H9 (cell line): ENCODE measurements at places on chromosomes 2 and 18. TPM values are rescaled to one million over a fixed set of nuclear protein-coding genes. Genes with fewer than 3 reads are reported as not detected.
A peak's percentile ranks its signal among the peaks of the same experiment; 100 is the strongest.

DNA sequence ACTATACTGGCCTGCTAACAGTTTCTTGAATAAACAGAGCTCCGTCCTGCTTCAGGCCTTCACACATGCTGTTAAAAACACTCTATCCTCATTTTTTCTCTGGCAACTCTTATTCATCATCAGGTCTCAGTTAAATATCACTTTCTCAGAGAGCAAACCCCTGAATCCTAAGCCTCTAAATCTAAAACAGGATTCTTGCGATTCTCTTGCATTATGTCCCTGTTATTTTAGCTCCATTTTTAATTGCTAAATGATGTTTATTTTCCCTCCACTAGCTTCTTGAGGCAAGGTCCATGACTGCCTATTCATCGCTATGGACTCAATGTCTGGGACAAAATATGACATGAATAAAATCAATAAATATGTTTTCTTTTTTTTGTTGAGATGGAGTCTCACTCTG, 190.7 kb upstream of the SMAD7 start:
- no peak overlapping the region for H3K27ac ChIP-seq
- DNase-seq, result no peak
- H3K4me3 ChIP-seq, result no peak overlapping the region
- no peaks in the 10 kb centered on the region for H3K4me1 ChIP-seq
- H3K36me3 ChIP-seq, result no peaks in the 10 kb centered on the region

- no peaks in the 10 kb centered on the region for H3K27me3 ChIP-seq
- H3K4me3 ChIP-seq, result no peak overlapping the region
- no peak for DNase-seq
- no peak overlapping the region for H3K27ac ChIP-seq
- no peaks in the 10 kb centered on the region for H3K36me3 ChIP-seq
- no peaks in the 10 kb centered on the region for H3K4me1 ChIP-seq
These were observed 23.6 kb downstream of the KCNE4 start for GRCh38 chr2:223075301-223076270.

GRCh38 chr2:10931710-10932255, 20.0 kb downstream of the KCNF1 start:
- H3K4me1 ChIP-seq, result peaks cover 5% of the 10 kb centered on the region; the same call in 1 of the 2 replicates
- DNase-seq, result no peak
- H3K27ac ChIP-seq, result no peak overlapping the region
- H3K27me3 ChIP-seq, result no peaks in the 10 kb centered on the region
- H3K4me3 ChIP-seq, result no peak overlapping the region
- no peaks in the 10 kb centered on the region; the same call in 2 of the 3 replicates for H3K36me3 ChIP-seq

- no peak for DNase-seq
- no peaks in the 10 kb centered on the region for H3K4me1 ChIP-seq
- no peaks in the 10 kb centered on the region for H3K36me3 ChIP-seq
- no peak overlapping the region for H3K27ac ChIP-seq
These were observed 743.7 kb upstream of the HS6ST1 start for GRCh38 chr2:129062146-129062912.

- H3K4me1 ChIP-seq, result no peaks in the 10 kb centered on the region; the same call in 1 of the 2 replicates
- no peaks in the 10 kb centered on the region for H3K36me3 ChIP-seq
- H3K27ac ChIP-seq, result no peak overlapping the region
- no peak overlapping the region for H3K4me3 ChIP-seq
These were observed 1069.2 kb upstream of the CHAC2 start for GRCh38 chr2:52698408-52698807.

DNA sequence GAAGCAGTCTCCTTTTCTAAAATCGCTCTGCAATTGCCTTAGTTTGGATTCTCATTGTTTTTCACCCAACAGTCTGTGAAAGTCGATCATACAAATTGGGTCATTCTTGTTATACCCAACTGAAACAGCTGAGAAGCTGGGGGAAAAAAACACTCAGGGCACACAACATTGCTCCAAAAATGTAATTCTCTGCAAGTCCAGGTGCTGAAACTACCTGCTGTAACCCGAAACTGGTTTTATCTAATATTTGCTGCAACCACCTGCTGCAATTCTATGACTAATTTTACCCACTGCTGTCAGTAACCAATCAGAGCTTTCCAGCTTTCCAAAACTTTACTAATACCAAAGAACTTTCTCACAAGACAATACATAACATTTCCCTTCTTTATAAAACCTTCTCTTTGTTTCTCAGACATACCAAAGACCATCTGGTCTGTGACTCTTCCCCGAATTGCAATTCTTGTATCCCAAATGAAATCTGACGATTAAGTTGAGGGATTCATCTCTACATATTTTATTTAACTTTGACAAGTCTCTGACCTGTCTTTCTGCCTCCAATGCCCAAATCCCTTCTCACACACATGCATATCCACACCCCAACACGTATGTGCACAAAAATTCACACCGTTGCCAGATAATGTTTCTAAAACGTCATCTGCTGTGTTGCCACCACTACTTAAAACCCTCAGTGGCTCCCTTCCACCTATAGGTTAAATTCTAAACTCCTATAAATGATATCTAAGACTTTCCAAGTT, 198.3 kb downstream of the PIEZO2 start:
- DNase-seq, result no peak
- H3K36me3 ChIP-seq, result peaks cover 9% of the 10 kb centered on the region
- H3K4me3 ChIP-seq, result no peak overlapping the region
- no peak overlapping the region for H3K27ac ChIP-seq
- H3K27me3 ChIP-seq, result no peaks in the 10 kb centered on the region

DNA sequence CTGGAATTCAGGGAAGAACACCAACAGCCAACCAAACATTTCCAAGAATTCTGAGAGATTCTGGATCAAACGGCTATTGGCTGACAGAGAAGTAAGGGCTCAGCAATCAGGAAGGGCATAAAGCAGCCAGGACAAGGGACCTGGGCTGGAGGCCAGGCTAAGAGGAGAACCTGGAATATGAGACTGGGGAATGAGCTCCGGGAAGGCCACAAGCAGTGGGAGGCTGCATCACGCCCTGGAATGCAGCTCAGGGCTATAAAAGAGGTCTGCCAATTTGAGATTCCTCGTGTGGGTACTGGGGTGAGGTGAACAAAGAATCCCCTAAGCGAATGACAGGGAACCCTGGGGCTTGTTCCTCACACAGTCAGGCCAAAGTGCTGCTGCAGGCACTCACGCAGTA, 60.4 kb downstream of the ANO7 start:
- H3K27ac ChIP-seq, result no peak overlapping the region
- H3K36me3 ChIP-seq, result peaks cover 95% of the 10 kb centered on the region
- H3K4me1 ChIP-seq, result no peaks in the 10 kb centered on the region
- no peak for DNase-seq

GRCh38 chr2:100703739-100704138, 116.2 kb upstream of the NPAS2 start:
- 0 out of 2 replicates have a peak, but pooled peaks cover 2% of the 10 kb centered on the region for H3K36me3 ChIP-seq
- H3K27ac ChIP-seq, result no peak overlapping the region
- no peaks in the 10 kb centered on the region; the same call in 1 of the 2 replicates for H3K4me1 ChIP-seq

- H3K27me3 ChIP-seq, result no peaks in the 10 kb centered on the region
- no peak overlapping the region for H3K27ac ChIP-seq
- H3K4me3 ChIP-seq, result peak overlapping the region; percentile 94
- H3K36me3 ChIP-seq, result peaks cover 19% of the 10 kb centered on the region; the same call in 2 of the 3 replicates
These were observed 569 bp downstream of the PDK1 start for GRCh38 chr2:172556284-172557033.

- no peaks in the 10 kb centered on the region for H3K4me1 ChIP-seq
- no peak overlapping the region for H3K4me3 ChIP-seq
- peaks cover 22% of the 10 kb centered on the region; the same call in 2 of the 3 replicates for H3K36me3 ChIP-seq
These were observed 6.2 kb upstream of the GPR75 start for GRCh38 chr2:53865962-53866361.

- H3K4me3 ChIP-seq, result no peak within 1 kb of the TSS
- no peak for DNase-seq
- H3K4me1 ChIP-seq, result no peaks in the 10 kb centered on the region
- H3K27me3 ChIP-seq, result no peaks in the 10 kb centered on the region
These were observed at the start of gene CRYGC for GRCh38 chr2:208129744-208130711. Gene CRYGC, minus strand, starts transcription at chr2:208129828. Its CDS starts 36 bp downstream, at chr2:208129792.

DNA sequence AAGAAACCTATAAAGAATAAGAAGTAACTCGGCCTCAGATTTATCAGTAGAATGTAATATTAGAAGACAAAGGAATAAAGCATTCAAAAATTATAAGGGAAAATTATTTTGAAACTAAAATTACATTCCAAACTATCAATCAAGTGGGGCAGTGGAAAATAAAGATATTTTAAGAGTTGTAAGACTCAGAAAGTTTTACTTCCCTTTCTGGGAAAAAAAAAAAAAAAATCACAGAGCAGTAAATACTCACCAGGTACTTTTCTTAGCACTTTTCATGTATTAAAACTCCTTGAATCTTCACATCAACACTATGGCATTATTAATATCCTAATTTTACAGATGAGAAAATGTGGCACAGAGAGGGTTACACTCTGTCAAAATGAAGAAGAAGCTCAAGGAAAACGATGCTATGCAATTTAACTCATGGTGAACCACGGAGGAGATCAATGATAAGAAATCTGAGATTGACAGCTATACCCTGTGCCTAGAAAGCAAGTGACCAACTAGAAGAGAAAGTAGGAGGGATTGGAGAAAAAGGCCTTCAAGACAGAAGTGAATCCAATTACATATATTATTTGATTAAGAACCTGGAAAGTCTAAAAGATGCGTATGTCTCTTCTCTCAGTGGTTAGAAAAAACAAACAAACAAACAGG, 238.9 kb upstream of the ID2 start:
- no peaks in the 10 kb centered on the region for H3K4me1 ChIP-seq
- DNase-seq, result no peak
- H3K27ac ChIP-seq, result no peak overlapping the region
- no peaks in the 10 kb centered on the region for H3K36me3 ChIP-seq

DNA sequence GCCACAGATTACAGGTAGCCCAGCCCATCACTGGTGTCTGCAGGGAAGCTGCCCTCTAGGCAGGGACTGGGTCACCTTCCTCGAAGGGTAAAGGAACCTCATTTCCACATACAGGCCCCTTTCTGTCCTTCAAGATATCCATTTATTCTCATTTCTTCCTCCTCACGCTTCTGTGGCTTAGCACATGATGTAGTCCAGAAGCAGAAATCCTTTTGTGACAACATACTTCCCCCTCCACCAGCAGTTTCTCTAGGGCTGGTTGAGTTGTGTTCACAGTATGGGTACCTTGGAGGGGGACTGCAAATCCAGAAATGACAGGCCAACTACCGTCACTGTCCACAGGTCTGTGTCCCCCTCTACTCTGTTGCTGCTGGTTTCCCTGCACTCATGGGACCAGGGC, 364.9 kb downstream of the ANAPC1 start:
- DNase-seq, result no peak
- H3K27ac ChIP-seq, result no peak overlapping the region
- no peak overlapping the region for H3K4me3 ChIP-seq
- H3K4me1 ChIP-seq, result no peaks in the 10 kb centered on the region

DNA sequence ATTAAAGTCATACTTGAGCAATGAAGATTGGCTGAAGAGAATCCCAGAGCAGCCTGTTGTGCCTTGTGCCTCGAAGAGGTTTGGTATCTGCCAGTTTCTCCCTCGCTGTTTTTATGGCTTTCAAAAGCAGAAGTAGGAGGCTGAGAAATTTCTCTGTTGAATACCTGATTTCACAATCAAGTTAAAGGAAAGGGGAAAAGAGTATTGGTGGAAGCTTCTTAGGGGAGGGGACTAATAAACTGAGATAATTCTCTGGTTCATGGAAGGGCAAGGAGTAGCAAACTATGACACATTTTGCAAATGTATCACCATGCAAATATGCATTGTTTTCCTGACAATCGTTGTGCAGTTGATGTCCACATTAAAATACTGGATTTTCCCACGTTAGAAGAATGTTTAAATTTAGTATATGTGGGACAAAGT, at the start of gene IL1B:
Gene IL1B, minus strand, starts transcription at position 85 of the 423 bp plus-strand sequence. CDS start 550 bp downstream, outside the sequence.
- no peak within 1 kb of the TSS for H3K4me3 ChIP-seq
- H3K27me3 ChIP-seq, result no peaks in the 10 kb centered on the region
- no peaks in the 10 kb centered on the region; the same call in 1 of the 2 replicates for H3K36me3 ChIP-seq
- no peak for DNase-seq
- no peak within 1 kb of the TSS for H3K27ac ChIP-seq
- no peaks in the 10 kb centered on the region for H3K4me1 ChIP-seq

GRCh38 chr2:120863146-120863545, 127.5 kb downstream of the GLI2 start:
- no peaks in the 10 kb centered on the region for H3K27me3 ChIP-seq
- H3K36me3 ChIP-seq, result 0 out of 2 replicates have a peak, but pooled peaks cover 3% of the 10 kb centered on the region
- peaks cover 15% of the 10 kb centered on the region for H3K4me1 ChIP-seq
- H3K4me3 ChIP-seq, result no peak overlapping the region

DNA sequence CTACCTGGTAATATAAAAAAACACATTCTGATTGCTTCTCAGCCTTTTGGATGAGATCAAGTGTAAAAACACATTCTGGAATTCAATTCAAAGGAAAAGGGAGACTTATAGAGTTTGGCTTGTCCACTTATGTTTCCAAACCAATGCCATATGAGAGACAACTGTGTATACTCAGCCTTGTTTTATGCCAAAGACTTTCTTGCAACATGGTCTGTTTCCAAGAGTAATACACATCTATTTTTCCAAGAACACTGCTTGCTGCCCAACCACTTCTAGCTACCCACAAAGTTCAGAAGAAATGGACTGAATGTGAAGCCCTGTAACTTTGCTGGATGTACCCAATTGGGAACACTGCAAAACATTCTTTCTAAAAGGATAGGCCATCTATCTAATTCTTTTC, 48.0 kb upstream of the GRB14 start:
- DNase-seq, result no peak
- H3K4me1 ChIP-seq, result no peaks in the 10 kb centered on the region
- no peak overlapping the region for H3K4me3 ChIP-seq
- H3K36me3 ChIP-seq, result no peaks in the 10 kb centered on the region
- no peaks in the 10 kb centered on the region for H3K27me3 ChIP-seq

DNA sequence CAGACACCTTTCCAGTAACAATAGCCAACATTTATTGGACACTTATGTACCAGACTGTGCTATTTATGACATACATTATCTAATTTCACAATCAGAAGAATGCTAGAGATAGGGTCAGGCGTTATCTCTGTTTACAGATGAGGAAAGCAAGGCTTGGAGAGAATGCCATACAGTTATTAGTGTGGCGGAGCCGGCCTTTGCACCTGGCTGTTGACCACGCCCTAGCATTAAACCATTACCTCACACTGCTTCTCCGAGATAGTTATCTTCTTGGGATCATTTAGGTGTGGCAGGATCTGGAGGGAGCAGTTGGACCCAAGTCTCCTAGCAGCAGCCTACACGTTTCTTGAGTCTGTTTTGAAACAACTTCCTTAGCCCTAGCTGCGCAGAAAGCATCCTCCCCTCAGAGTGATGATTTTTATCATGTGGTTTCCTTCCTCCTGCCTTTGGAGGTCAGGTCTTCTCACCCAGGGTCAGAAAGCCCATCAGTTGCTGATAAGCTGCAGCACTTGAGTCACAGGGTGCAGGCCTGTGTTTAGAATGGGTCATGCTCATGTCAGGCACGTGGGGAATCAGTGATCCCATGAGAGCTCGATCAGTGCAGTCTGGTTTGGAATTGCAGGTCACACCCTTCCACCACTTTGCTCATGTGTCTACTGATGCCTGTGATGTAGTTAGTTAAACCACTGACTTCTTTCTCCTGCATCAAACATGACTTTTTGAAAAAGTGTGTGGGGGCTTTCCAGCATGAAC, 118.2 kb downstream of the SPTBN1 start:
- peaks cover 28% of the 10 kb centered on the region for H3K4me1 ChIP-seq
- no peak overlapping the region for H3K27ac ChIP-seq
- H3K4me3 ChIP-seq, result no peak overlapping the region

- H3K27ac ChIP-seq, result no peak overlapping the region
- H3K36me3 ChIP-seq, result peaks cover 9% of the 10 kb centered on the region
- no peaks in the 10 kb centered on the region for H3K4me1 ChIP-seq
- no peak overlapping the region for H3K4me3 ChIP-seq
These were observed 48.8 kb downstream of the ADNP2 start for GRCh38 chr18:80157708-80158343.

Gene SERPINB13
- not detected in 2 replicates for total RNA-seq

Gene TUBB6
- 134 and 135 TPM in 2 replicates for total RNA-seq

Gene INPP5D
- 12.7 and 13.1 TPM in 2 replicates for total RNA-seq

Gene DUSP2
- total RNA-seq, result 13.5 and 14.9 TPM in 2 replicates

Gene DCAF17
- total RNA-seq, result 25.5 and 28.1 TPM in 2 replicates

Gene TBR1
- 0.24 TPM in 1 of 2 replicates, not detected in the other for total RNA-seq
